Esophagus mucosa (tissue), 1 donor: ENCODE measurements at places on chromosomes 11 and 22.
A peak's percentile ranks its signal among the peaks of the same experiment; 100 is the strongest.

GRCh38 chr11:118629761-118630661 is 22.6 kb downstream of the PHLDB1 start:
- ATAC-seq: peak; percentile 23

GRCh38 chr22:34950489-34950888 is 115.5 kb upstream of the ISX start:
- ATAC-seq: no peak

DNA sequence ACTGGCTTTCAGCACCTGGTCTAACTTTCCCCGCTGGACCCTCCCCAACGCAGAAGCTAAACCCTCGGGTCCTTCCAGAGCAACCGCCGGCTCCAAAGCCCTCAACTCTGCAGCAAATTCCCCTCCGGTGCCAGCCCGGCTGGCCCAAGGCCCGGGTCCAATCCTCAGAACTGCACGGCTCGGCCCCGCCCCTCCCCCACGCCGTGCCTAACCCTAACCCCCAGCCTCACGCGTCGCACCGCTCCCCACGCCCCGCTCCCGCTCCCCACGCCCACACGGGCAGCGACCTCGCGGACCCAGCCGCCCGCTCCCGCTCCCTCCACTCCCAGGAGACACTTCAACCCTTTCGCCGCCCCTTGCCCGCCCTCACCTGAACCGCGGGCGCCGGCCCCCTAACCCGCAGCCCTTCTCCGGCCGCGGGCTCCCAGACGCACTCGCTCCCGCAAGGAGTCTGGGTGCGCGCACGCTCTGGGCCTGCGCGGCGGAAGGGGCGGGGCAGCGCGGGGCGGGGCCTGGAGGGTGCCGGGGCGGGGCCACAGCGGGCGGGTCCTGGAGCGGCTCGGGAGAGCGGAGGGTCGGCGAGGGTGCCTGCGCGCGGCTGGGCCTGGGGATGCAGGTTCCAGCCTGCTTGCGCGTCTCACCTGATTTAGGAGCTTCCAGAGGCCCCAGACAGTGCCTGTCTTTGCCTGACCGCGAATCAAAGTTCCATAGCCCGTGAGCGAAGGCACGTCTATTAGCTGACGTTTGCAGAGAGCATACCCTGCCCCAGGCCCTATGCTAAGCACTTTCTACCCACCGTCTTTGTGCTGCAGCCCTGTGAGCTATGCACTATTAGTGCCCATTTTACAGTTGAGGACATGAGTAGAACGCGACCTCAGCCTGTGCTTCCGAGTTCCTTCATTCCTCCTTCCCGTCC is at the start of gene NFRKB:
TSS of gene NFRKB (minus strand) at position 453 of the 916 bp plus-strand sequence. CDS start 2,729 bp downstream, outside the sequence.
- peak; percentile 99 for ATAC-seq

GRCh38 chr11:122197066-122197987 is 81.3 kb upstream of the BLID start:
- ATAC-seq: peak; percentile 84

DNA sequence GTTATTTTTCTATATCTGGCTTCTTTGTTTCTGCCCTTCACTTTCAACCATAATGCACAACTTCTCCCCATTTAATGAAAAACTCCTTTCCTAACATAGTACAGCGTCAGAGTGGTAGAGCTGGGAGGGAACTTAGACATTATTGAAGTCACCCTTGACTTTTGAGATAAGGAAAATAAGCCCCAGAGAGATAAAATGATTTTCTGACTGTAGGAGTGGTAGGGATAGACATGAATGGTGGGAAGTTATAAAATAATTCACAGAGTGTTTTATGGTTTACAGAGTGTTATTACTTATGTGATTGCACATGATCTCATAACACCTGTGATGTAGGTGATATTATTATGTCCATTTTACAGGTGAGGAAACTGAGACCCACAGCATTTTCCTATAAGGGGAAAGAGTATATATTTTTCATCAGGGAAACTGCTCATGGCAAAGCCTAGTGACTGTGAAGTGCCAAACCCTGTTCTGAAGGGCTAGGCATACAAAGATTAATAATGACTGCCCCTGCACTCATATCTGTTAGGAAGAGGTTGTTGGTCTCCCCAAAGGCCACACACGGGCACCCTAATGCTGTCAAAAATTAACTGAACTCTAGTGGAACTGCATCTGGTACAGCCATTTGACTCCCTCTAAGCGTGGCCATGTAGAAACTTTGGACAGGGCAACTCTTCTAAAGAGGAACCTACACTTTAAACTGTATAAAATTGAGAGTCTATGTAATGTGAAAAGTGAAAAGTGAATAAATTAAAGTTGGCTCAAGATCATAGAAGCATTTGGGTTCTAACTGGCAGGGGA is 61.1 kb upstream of the PICALM start:
- no peak for ATAC-seq

DNA sequence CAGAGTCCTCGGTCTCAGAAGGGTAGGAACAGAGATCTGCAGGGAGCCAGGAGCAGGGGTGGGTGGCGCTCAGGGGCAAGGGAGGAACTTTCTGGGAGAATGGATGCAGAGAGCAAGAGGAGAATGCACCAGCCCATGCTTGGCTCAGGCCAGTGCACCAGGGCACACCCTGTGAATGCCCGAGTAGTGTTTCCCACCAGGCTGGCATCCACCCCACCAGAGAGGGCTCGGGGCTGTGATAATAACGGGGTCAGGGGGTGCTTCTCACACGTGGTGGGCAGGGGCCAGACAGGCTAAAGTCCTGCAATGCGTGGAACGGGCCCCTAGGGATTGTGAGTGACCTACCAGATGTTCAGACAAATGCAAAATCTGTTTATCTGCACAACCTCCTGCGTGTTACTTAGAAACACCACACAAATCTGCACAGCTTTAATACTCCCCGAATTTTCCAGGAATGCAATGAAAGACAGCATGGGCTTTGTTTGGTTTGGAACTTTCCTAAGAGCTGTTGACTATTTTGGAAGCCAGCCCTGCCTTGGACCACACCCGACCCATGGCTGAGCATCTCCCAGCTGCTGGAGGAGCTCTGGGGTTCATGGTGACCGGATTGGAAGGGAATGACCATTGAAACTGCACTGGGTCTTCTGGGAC is 368.3 kb downstream of the SHANK2 start:
- ATAC-seq: no peak

- no peak for ATAC-seq
Observed at GRCh38 chr11:110272919-110273318, 23.5 kb downstream of the RDX start.

DNA sequence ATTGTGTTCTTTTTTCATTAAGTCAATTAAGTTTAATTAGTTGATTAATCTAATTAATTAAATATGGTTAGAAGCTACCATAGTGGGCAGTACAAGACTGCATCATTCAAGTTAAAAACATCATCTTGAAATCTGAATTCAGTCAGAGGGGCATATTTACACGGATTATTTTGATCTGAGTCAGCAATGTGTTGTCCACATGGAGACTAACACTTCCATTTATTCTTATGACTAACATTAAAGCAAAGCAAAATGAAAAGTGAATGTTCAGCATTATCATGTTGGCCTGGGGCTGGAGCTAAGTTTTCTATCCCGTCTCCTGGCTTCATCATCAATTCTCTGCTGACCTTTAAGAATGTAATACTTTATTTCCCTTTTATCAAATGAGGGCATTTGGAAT is 17.3 kb downstream of the FLI1 start:
- ATAC-seq: no peak

DNA sequence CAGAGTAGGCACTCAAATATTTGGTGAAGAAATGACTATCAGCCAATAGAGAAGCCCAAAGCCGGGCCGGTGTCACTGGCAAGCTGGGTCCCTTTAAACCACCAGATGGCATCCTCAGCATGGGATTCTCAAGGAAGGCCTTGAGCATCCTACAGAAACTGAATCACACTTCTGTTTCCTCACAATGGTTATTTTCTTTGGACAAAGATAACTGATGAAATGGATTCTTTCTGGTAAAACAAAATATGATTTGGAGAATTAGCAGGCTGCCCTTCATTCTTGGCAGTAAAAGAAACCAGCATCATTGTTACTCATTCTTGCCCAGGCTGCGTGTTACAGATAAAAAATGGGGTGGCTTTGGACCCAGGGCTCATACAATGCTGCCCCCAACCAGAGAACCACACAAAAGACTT is 30.3 kb upstream of the ASPHD2 start:
- peak; percentile 87 for ATAC-seq

DNA sequence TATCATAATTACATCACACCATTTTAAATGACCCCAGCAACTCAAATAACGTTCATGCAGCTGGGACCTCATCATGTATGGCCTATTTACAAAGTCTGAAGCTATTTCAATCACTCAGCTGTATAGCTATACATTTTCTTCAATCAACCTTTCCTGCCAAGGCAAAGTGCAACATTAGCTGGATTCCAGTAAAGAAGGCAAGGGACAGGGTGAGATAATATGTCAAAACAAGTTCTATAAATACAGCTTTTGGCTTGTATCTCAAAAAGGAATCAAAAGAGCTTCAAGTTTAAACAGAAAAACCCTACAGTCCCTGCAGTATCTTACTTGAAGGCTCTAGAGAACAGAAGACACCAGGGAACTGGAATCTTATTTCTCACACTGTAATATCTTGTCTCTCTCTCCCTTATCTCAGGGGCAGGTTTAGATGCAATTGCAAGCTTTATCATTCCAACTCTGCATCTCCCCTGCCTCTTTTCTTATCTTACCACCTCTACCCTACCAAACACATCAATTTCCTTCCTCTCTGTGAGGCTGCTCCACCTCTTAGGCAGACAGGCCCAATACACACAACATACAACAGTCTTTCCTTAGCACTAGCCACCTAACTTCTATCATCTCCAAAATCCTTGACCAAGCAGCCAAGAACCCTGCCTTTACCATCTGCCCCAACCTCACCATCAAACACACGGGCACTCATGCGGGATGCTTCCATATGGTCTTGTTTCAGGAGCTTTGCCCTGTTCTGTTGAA is 34.5 kb downstream of the CELF1 start:
- ATAC-seq: no peak

DNA sequence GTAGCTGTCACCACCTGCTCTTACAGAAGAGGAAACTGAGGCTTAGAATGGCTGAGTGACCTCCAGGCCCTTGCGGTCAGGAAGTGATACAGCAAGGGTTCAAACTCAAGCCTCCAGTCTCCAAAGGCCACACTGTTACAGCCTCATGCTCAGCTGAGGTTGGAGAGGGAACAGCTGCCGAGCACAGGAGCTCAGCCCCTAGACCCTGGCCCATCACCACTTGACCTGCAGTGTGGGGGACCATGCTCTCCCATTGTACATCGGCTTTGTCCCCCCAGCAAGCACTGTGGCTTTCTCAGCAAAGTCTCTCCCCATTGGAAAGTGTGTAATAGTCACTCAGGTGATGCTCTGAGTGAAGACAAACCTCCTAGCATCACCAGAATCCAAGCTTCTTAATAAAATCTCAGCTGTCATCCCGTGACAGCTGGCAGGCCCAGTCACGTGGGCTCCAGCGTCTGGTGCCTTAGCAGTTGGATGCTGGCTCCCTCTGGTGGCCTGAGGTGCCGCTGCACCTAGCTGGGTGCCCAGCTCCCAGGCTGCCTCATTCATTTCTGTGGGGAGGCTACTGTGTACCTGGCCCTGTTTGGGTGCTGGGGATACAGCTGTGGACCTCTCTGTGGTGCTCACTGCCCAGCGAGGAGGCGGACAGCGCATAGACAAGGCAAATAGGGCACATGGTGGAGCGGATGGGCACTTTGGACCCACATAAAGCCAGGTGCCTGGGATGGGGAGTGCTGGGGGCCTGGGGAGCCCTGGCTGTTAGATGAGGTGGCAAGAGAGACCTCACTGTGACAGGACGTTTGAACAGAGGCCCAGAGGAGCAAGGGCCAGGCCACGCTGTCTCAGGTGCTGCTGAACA is 19.1 kb upstream of the MYRF start:
- ATAC-seq: peak; percentile 83
